ENCODE measurements at places on chromosomes 1 and 21.

- DNase-seq, result no peak
These were observed at the start of gene TSPAN1 for GRCh38 chr1:46174448-46175231. TSPAN1 (plus strand) TSS chr1:46175087; CDS start chr1:46181108, 6,021 bp downstream.

DNA sequence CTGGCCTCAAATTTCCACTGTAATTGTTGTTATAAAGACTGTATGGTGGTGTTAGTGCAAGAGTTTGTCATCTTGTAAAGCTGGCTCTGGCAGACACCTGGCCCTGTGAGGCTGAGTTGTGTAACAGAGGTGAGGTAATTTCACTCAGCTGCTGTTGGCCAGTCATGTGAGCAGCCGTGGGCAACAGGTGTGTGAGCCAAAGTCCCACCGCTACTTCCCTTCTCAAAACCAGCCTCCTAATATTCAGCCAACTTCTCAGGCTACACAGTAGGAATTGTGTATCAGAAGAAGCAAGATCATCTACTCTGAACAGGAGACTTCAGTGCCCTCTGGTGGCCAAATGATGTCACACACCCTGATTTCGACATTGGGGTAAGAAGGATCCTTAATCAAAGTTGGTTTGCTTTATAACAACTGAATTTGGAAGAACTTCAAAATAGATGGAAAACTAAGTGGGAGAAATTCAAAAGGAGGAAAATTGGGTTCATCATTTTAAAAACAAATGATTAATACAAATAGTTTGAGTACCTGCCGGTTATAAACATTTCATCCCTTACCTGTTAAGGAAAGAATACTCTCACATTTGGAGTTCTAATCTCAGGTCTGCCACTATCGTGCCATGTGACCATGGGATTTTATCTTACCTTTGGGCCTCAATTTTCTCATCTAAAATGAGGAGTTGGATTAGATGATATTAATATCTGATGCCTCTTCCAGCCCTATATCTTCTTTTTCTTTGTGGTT is 2.6 kb upstream of the CREG1 start:
- DNase-seq, result peak; percentile 88

- DNase-seq, result no peak
These were observed 49.0 kb upstream of the KCNJ6 start for GRCh38 chr21:37965088-37965805.

- peak; percentile 100 for DNase-seq
These were observed at the start of gene AHCYL1 for GRCh38 chr1:109984456-109985246. AHCYL1 (plus strand) TSS chr1:109984765; CDS start chr1:109985053, 288 bp downstream.

DNA sequence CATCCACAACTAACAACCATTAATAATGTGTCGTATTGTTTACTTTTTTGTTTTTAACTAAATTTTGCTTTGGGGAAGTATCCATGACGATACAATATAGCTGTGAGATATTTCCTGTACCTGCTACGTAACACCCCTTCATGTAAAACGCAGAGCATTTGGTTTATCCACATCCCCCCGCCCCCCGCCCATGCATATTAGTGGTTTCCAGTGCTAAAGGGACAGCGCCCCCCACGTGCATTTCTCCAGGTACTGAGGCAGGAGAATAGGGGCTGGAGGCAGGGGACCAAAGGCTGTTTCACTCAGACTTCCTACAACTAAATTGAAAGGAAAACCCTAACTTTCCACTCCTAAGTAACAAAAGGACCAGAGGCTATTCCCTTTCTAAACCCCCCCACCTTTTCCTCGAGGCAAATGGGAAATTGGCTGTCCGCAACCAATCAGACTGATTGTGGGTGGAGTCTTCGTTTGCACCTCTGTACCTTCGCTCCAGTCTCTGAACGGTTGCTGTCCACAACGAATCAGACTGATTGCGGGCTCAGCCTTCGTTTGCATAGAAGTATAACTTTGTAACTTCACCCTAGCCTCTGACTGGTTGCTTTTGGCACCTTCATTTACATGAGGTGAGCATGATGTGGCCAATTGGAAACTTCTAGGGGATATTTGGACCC is 12.2 kb upstream of the RIPK4 start:
- DNase-seq, result peak; percentile 72

Measured in NCI-H82 (cell line).